GM23338 (cell line): ENCODE measurements at places on chromosomes 6 and 20.

GRCh38 chr6:106574741-106575458, 54.4 kb downstream of the RTN4IP1 start:
- DNase-seq, result no peak

DNA sequence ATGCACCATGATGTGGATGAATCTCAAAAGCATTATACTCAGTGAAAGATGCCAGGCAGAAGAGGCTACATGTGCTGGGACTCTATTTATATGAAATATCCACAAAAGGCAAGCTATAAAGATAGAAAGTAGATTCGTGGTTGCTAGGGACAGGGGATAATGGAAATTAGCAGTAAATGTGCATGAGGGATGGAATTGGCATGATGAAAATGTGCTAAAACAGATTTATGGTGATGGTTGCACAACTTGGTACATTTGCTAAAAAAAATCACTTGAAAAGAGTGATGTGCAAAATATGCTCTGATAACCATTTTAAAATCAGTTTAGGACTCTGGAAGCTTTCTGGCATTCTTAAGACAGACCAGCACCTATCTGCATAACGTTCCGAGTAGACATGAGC, 61.6 kb downstream of the ALDH8A1 start:
- no peak for DNase-seq

DNA sequence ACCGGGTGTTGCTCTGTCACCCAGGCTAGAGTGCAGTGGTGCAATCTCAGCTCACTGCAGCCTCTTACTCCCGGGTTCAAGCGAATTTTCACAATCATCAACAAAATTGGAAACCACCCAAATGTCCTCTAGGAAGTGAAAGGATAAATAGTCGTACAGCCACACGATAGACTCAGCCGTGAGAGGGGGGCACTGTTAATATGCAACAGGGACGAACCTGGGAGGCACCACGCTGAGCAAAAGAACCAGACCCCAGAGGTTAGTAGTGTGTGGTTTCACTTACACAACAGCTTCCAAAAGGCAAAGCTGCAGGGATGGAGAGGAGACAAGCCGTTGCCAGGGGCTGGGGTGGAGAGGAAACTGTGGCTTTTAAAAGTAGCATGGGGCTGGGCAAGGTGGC, 30.1 kb upstream of the NTSR1 start:
- DNase-seq, result no peak

GRCh38 chr6:142088858-142089216, 43.9 kb upstream of the GJE1 start:
- peak; percentile 74 for DNase-seq

GRCh38 chr6:71544028-71544427, 255.4 kb downstream of the OGFRL1 start:
- DNase-seq, result peak; percentile 54

GRCh38 chr6:10276106-10276505, 138.8 kb downstream of the TFAP2A start:
- DNase-seq, result no peak

DNA sequence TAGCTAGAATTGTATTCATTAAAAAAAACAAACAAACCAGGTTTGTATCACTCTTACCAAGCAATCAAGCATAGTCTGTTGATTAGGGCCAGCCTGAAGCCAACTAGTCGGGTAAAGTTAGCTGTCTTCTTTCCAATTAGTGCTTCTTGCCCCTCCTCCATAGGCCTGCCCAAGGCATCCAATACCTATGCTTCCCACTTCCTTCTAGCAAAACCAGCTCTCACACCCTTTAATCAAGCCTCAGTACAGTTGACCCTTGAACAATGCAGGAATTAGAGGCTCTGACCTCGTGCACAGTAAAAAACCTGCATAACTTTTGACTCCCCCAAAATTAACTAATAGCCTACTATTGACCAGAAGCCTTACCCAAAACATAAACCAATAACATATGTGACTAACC, 119.1 kb upstream of the DTNBP1 start:
- no peak for DNase-seq

DNA sequence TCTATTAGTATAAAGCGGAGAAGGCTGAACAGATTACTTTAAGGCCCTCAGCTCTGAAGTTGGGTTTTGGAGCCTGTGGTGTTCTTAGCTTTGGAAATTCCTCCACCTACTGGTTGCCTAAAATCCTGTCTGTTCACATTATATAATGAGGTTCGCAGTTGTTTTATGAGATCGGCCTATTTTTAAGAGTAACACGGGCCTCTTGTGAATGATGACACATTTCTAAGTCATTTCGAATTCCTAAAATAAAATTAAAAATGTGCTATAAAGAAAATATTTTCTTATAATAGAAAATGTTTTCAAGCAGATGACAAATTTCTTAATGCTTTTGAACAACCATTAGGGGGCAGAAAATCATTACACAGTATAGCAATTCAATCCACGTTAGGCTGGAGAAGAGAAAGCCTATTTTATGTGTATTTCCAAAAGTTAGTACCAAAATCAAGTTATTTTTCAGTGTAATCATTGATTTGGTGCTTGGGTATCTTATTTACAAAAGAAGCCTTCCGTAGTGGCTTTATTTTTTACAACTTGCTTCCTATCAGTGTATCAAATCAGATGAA, 15.8 kb upstream of the FAM8A1 start:
- peak; percentile 80 for DNase-seq

DNA sequence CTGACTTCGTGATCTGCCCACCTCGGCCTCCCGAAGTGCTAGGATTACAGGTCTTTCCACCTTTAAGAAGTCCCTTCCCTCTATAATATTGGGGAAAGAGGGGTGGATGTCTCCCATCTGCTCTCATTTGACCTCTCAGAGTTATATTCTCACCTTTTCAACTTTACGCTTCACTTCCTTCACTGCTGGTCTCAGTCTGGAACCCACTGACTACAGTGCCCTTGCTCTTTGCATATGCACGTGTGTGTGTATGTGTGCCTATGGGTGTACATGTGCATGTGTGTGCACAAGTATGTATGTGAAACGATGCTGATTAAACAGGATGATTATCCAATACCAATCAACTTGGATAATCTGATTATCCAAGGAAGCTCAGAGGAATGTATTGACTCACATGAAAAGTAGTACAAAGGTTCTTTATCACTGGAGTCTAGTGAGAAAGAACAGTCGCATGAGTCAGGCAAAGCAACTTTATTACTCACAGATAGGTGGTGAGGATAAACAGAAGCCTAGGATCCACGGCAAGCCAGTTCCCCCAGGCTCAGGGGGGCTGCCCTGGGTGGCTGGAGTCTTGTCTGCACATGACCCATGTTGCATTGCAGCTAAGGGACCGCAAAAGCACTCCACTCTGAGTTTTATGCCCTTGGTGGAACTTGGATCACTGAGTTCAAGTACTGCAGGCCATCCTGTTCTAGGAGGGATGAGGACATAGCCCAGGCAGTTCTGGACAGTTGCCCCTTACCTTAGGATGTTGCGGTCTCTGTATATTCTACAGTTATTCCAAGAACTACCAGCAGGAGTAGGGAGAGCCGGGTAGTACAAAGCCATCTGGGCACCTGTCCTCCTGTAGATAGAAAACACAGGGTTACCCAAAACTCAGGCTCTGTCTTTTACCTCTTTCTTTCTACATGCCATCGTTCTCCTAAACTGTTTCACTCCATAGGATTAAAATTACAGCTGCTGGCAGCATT, 50.9 kb downstream of the SNRNP48 start:
- DNase-seq, result peak; percentile 36

- no peak for DNase-seq
Observed at GRCh38 chr6:105898286-105898685, 187.8 kb upstream of the PRDM1 start.

GRCh38 chr20:21788082-21788481, 82.6 kb downstream of the PAX1 start:
- DNase-seq, result no peak

DNA sequence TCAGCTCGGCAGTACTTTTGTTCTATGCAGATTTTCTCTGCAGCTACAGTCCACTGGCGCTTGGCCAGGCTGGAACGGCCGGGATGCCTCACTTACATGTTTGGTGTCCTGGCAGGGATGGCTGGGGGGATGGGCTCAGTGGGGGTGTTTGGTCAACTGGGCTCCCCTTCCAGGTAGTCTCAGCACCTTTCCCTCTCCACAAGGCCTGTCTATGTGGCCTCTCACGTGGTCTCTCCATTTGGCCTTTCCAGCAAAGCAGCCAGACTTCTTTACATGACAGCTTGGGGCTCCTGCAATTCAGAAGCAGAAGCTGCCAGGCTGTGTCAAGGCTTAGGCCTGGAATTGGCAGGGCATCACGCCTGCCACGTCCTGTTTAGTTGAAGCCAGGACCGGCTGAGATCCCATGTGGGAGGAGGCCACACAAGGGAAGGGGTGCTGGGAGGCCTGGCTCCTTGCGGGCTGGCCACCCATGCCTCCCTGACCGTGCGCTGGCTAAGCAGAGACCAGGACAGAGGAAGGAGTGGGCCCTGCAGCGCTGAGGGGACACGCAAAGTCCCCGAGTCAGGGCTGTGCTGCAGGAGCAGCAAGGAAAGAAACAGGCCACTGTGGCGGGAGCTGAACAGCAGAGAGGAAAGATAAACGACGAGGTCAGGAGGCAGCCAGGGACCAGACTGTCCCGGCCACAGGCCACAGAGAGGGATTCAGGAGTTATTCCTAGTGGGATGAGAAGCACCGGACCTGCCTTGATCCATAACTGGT, 38.9 kb downstream of the MGME1 start:
- no peak for DNase-seq

DNA sequence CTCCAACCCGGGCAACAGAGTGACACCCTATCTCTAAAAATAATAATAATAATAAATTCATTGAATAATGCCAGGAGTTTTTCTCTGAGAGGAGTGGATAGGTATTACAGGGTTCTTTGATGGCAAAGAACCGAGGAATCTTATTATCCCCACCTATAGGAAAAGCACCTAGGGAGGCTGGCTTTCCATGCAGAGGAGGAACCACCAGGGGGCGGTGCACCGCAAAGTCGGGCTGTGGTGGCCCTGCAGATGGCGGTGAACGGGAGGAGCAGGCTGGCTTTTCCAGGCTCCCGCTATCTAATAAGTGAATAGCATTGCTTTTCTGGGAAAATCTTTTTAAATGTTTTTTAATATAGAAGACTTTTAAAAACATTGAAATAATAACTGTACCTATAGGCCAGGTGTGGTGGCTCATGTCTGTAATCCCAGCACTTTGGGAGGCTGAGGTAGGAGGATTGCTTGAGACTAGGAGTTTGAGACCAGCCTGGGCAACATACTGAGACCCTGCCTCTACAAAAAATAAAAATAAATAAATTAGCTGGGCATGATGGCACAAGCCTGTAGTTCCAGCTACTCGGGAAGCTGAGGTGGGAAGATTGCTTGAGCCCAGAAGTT, 864.2 kb downstream of the KIF16B start:
- peak; percentile 85 for DNase-seq

DNA sequence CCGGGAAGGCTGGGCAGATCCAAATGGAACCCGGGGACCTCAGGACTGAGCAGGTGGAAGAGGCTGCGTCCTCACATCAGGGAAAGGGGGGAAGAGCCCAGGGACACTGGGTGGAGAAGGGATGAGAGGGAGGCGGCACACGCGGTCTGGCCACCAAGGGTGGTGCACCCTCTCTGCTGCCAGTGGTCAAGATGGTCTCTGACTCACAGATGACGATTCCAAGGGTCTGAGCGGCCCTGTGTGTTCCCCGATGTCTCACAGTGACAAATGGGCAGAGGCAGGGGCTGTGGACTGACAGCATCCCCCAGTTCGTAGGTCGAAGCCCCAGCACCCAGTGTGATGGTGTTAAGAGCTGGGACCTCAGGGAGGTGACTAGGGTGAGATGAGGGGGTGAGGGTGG, 32.1 kb downstream of the SLCO4A1 start:
- DNase-seq, result no peak

GRCh38 chr6:83270971-83271719, 78.0 kb downstream of the RWDD2A start:
- no peak for DNase-seq

DNA sequence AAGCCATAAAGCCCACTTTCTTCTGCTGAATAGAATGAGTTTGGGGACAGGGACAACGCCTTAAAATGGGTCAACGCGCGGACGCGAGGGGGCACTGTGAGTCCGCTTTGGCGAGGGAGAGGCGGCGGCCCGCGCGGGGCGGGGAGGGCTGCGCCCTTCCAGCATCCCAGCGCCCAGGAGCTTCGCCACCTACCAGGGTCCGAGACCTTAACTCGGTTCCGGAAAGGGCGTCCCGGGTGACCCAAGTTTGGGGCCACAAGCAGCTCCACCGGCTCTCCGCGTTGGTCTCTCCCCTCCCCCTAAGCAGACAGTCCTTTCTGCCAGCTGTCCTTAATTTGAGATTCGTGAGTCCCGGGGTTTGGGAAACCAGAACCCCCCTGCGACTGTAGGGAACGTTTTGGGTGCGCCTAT, 1.8 kb upstream of the SAMD5 start:
- peak; percentile 75 for DNase-seq

- DNase-seq, result no peak
Observed at GRCh38 chr6:74756923-74757322, 448.9 kb downstream of the COL12A1 start.

DNA sequence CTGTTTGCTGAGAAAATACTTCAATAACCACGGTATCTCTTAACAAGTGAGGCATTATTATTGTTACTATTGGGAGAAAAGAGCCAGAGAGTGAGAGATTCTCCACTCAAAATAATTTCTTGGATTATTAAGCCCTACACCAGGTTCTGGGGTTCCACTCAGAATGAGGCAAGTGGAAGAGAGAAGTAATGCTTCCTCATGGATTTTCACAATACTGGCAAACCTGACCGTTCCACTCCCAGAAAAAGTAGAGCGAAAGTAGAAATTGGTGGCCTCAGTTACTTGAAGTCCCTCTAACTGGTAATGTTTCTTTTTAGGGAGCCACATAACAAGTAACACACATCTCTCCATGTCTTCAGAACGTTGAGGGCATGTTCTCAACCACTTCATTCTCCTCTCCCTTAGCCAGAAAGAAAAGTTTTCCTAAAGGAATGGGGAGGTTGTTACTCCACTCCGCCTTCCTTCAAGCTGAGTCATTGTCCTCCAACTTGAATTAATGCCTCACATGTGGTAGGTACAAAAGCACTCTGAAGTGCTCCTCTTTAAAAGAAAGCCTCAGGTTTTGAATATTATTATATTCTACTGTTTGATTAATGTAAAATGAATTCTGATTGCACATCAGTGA, 1.9 kb downstream of the BAG2 start:
- DNase-seq, result peak; percentile 60

DNA sequence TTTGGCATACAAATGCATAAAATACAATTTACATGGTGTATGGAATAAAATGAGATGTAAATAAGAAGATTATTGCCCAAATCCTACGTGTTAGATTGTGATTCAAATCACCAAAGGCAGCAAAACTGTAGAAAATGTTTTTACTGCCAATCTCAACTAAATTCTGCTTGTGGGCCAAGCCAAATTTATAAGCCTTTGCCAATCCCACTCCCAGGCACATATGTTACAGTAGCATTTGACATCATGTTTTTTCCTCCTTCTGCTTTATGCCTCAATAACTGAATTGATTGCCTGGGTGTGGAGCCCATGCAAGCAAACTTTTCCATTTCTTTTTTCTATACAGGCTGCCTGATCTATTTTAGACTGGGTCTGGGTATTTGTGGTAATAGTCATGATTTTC, 36.3 kb upstream of the LRRC1 start:
- no peak for DNase-seq
